ENCODE measurements at places on chromosomes 5 and 9.
A peak's percentile ranks its signal among the peaks of the same experiment; 100 is the strongest.

DNA sequence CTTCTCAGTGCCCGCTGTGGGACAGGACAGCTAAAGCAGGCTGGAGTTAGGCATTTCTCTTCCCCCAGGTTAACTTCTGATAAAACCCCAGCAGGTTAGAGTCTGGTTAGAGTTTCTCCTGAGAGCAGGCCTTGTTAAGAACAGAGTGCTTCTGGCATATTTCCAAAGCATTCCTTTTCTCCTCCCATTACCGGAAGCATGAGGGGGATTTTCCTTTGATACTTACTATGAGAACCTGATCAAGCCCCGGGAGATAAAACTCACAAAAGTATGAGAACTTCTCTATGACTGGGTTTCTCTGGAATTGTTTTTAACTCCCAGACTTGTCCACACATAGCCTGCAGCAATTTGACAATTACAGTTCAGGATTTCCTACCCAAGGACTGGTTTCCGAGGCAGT, 77.4 kb upstream of the MAST4 start:
- no peak for DNase-seq

DNA sequence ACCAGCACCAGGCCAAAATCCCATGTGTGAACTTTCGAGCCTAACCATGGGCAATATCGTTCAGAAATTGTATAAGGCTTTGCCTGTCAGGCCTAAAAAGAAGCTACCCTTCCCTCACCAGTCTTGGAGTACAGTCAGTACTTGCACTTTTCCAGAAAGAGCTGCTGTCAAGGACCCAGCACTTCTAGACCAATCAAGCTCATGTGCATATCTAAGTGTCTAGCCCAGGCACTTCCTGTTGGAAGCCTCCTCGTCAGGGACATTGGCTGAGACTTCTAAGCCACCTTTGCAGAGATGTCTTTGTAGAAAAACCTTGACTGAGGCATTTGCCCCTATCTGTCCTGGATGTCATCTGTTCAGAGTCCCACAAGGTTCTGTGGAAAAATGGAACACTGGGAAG, 1930.5 kb downstream of the EFNA5 start:
- DNase-seq: no peak

DNA sequence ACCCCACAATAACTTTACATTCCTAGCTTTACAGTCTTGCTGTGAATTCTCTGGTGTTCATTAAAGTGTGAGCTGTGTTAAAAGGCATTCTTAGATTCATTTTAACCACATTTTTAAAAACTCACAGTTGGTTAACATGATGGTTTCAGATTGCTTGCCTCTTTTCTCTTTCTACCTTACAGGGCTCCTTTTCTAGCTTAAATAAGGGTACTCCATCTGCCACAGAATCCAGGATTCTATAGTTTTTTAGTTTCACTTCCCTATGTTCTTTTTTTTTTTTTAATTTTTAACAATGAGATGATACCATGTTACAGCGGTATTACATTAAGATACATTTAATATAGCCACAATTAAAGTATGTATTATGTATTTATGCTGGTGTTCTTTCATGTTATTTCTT, 3.9 kb upstream of the FBXO4 start:
- no peak for DNase-seq

DNA sequence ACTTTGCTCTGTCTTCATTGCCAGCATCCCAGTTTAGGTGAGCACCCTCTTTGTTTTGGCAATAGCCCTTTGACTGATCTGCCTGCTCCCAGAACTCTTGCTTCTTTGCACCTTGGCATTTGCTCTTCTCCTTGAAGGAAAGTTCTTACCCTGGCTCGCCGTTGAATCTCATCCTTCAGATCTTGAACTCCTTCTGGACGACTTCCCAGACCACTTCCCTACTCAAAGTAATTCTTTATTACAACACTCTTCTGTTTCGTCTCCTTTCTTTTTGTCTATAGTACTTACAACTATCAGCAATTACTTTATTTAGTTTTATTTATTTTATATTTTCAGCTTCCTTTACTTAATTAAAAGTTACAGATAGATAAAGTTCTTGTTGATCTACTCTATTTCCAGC, 1510.1 kb downstream of the MAT2B start:
- no peak for DNase-seq

DNA sequence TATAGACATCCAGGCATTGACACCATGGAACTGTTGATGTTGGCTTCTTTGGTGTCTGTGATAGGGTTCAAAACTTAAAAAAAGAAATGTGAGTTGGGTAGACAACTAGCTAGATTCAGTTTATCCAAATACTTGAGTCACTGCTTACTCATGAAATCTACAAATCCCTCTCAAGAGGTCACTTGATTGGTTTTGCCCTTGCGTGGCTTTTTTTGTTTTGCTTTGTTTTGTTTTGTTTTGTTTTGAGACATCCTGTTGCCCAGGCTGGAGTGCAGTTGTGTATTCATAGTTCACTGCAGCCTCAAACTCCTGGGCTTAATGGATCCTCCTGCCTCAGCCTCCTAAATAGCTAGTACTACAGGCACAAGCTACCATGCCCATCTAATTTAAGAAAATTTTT, 10.5 kb upstream of the ENTREP1 start:
- no peak for DNase-seq

- peak; percentile 63 for DNase-seq
Measured at GRCh38 chr9:89926167-89926566, 321.4 kb downstream of the GADD45G start.

- no peak for DNase-seq
Measured at GRCh38 chr9:80699511-80699998, 989.8 kb downstream of the TLE1 start.

DNA sequence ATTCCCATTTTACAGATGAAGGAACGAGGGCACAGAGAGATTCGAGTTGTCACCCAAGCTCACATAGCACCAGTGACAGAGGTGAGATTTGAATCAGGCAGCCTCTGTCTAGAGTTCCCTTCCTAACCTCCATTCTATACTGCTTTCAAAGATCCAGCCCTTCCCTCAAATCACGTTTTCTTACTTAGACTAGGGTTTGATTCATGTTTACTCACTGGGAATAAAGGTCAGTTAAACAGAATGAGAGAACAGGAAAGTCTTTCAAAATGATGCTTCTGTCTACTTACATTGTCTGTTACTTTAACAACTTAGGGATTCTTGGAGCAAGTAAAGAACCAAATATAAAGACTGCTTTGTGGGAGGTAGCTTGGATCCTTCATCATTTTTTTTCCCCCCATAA, 40.0 kb downstream of the ZFAND5 start:
- DNase-seq: no peak

GRCh38 chr9:93479726-93480125, 26.3 kb upstream of the FAM120AOS start:
- DNase-seq: no peak

GRCh38 chr9:80952363-80952922, 736.9 kb downstream of the TLE1 start:
- DNase-seq: no peak

- no peak for DNase-seq
Measured at GRCh38 chr5:172492097-172492840, 37.9 kb upstream of the SH3PXD2B start.

DNA sequence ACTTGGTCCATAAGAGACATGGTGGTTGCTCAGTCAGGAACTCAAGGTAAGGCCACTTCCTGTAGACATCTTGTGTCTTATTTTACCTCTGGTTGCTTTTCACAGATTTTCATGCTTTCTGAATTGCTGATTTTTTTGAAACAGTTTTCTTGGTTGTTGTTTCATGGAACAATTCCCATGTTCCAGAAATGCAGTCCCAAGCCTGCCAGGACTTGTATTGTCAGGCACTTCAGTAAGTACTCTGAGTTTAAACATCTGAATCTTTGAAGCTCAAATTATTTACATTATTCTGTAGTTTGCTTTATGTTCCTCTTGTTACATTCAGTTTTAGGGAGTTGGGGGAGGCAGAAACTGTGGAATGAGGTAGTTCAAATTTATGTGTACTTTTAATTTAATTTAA, 290.2 kb downstream of the DMRT2 start:
- DNase-seq: no peak

GRCh38 chr5:63094730-63095129, 516.1 kb downstream of the LRRC70 start:
- no peak for DNase-seq

DNA sequence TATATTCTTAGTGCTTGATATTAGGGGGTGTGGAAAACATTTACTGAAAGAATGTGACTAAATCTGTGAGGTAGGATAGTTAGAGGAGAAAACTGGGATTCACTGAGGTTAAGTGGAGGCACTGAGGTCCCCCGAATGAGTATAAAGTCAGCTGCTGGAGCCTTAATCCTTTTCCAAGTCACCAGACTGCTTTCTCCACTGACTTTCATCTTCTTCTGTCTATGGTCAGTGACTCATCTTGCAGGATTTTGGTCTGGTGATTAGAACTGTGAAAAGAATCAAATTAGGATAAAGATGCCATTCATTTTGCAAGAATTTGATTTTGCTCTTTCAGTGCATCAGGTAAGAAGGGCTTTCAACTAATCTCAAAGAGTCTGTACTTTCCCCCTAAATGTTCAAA, 89.3 kb upstream of the ALDH1A1 start:
- DNase-seq: no peak

DNA sequence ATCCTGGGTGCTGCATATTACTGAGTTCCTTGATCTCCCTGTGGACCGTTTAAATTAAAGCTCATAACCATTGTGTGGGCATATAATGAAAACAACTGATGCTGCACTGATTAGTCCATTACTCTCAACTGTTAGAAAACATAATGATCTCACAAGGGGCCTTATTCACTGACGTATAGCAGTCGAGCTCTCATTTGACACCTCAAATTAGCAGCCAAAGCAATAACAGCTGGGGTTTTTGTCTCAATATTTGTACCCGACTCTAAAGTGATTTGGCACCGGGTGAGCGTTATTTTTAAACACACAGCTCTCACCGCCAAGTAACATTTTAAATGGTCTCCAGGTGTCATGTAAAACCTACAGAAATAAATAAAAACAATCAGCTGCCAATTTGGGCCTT, 252.2 kb upstream of the PANK3 start:
- DNase-seq: no peak

DNA sequence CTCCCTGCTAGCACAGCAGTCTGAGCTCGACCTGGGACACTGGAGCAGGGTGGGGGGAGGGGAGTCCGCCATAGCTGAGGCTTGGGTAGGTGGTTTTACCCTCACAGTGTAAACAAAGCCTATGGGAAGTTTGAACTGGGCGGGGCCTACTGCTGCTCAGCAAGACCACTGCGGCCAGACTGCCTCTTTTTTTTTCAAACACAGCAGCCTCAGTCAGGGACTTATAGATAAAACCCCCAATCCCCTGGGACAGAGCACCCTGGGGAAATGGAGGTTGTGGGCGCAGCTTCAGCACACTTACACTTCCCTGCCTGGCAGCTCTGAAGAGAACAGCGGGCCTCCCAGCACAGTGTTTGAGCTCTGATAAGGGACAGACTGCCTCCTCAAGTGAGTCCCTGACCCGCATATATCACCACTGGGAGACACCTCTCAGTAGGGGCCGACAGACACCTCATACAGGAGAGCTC, 151.1 kb upstream of the APC start:
- no peak for DNase-seq

DNA sequence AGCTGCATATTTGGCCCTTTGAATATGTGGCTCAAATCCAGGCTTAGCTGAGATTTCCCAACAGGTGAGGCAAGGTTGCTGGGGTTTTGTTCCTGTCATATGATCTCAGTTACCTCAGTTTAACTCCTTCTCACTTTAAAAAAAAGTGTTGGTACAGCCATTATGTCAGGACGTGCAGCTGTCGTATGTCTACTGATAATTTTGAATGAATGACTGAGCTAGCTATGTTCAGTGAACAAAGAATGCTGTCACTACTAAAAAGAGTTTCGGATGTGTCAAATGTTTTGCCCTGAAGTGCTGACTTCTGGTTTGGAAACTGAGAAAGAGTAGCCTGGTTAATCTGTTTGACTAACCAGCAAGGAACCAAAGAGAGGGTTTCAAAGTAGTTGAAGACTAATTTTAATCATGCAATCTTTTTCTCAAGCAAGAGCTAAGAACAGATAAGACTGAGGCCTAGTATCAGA, 106.3 kb upstream of the NR3C1 start:
- no peak for DNase-seq

DNA sequence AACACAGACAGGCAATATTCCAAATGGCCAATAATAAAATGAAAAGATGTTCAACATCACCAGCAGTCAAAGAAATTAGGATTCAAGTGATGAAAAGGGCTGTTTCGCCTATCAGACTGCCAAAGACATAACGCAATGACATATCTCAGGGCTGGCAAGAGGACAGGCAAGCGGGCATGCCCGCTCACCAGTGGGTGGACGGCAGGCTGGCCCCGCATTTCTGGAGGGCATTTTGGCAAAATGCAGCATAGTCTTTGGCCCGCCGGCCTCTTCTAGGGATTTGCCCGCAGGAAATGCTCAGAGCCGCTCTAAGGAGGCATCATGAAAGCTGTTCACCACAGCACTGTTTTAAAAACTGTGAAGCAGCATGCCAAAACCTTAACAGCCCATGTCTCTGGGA, 1.4 kb upstream of the PPP1R26 start:
- DNase-seq: no peak

DNA sequence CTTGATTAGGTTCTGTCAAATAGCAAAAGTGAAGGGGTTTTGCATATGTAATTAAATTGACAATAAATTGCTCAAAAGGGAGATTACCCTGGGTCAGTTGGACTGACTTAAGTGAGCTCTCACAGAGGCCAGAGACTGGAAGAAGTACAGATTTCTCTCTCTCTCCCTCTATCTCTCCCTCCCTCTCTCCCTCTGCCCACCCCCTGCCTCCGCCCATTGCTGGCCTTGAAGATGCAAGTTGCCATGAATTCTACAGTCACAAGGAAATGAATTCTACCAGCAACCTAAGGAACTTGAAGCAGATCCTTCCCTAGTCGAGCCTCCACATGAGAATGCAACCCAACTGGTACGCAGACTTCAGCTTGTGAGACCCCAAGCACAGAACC, 119.2 kb downstream of the LPAR1 start:
- no peak for DNase-seq

GRCh38 chr9:38120961-38121360, 51.9 kb upstream of the SHB start:
- DNase-seq: no peak

DNA sequence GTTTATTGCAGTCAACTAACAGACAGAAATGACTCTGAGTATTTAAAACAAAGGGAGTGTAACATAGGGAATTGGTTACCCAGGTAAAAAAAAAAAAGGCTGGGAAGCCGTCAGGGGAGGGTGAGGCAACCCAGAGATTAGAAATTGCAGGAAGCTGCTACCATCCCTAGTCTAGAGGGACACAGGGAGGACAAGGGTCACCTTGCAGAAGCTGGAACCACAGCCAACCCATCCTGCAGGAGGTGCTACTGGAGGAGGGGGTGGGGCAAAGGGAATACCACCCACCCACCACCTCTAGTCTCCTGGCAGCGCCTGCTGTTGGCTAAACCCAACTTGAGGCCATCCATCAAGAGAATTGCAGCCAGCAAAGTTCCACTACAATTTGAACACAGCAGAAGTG, 6.5 kb downstream of the CAST start:
- no peak for DNase-seq
